ENCODE measurements at places on chromosomes 6 and 20.

- no peak for DNase-seq
Measured at GRCh38 chr6:138955262-138955661, 32.8 kb downstream of the REPS1 start.

- peak; percentile 30 for DNase-seq
Measured at GRCh38 chr6:56863366-56863765, 91.5 kb upstream of the BEND6 start.

GRCh38 chr6:28209753-28210535, 15.1 kb upstream of the ZSCAN9 start:
- DNase-seq: no peak

- peak; percentile 96 for DNase-seq
Measured at GRCh38 chr6:150403458-150404246, 34.8 kb downstream of the IYD start.

DNA sequence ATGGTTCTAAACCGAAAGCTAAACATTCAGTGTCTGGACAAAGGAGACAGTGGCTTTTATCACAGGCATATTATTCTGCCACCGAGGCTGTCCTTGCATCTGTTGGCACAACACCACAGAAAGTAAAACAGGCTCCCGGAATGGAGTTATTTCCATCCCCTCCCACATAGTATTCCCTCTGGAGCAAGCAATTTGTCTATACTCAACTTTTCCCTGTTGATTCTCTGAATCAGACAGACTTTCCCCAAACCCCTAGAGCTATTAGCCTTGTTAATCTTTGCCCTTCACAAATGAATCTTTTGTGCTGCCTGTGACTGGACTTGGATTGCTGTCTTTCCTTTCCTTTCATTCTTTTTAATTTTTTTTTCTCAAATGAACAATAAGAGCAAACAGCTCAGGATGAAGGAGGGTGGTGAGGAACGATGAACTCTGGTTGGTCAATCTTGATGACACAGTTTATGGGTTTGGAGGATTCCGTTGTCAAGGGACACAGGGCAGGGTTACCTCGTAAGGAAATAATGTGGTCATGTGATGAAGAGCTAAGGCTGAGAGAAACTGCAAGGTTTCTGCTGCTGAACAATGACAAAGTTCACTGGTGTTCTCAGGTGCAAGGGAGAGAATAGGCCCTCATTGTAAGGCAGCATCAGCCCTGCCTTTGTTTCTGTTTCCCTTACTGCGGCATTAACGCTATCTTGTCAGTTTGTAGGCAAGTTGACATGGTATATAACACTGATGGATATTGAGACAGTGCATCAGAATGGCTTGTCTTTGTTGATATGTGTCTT, 275.0 kb upstream of the BMP2 start:
- peak; percentile 63 for DNase-seq

- peak; percentile 65 for DNase-seq
Measured at GRCh38 chr6:2725999-2726567, 24.6 kb downstream of the MYLK4 start.

DNA sequence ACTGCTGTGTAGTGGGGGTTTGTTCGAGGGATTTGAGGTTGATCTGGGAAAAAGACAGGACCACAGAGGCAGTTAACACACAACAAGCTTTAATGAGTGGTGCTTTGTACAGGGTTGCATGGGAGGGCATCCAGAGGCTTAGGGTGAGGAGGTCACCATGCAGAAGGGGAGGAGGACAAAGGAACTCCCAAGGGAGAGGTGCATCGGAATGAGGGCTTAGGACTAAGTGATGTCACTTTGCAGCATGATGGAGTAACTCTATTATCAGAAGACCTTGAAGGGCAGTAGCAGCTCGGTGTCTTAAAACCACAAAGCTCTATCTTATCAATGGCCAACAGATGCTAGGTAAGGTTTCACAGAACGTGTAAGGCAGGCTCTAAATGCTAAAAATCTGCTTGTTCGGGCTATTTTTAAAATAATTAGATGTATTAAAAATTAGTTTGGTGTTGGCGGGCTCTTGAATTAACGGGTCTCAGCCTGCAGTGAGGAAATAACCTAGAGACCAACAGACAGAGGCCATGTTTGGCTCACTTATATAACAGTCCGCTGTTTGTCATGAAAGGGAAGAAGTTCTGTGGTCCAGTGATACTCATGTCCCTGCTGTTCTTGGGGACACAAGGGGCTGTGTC, 37.9 kb downstream of the MAN1A1 start:
- DNase-seq: no peak

- DNase-seq: no peak
Measured at GRCh38 chr6:140821196-140821595, 1311.5 kb upstream of the GJE1 start.

GRCh38 chr6:158978757-158979156, 21.2 kb downstream of the RSPH3 start:
- DNase-seq: peak; percentile 51

DNA sequence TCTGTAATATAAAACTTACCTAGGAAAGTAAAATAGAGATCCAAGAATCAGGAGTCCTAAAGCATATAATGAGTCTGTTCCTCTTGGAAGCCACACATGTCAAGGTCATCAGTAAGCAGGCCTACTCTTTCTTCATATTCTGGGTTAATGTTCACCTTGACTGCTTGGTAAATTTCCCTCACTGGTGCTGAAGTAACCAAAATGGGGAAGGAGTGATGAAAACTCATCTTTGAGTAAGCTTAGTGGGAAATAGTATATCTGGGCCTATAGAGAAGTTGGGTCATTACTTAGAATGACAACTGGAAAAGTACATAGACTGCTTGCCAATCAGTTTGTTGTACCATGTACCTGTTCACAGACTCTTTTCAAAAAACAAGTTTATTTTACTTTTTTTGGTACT, 6.6 kb downstream of the TSPYL4 start:
- no peak for DNase-seq

- peak; percentile 73 for DNase-seq
Measured at GRCh38 chr6:109441069-109441816, 719 bp downstream of the SMPD2 start.

DNA sequence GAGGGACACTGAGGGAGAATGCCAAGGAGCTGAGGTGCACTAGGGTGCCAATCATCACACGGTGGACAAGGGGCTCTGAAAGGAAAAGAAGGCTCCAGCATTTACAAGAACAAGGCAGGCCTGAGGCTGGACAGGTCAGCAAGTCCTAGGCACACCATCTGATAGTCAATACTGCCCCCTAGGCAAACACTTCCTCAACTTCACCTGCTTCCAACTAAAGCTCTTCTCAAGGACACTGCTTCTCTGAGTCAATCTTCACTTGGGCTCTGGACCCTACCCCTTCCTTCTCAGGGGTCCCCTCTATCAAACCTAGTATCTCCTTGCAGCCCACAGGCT, 37.7 kb upstream of the SLC4A11 start:
- no peak for DNase-seq
